OCI-M1 (cell line): ENCODE measurements at places on chromosomes 7 and 10.

DNA sequence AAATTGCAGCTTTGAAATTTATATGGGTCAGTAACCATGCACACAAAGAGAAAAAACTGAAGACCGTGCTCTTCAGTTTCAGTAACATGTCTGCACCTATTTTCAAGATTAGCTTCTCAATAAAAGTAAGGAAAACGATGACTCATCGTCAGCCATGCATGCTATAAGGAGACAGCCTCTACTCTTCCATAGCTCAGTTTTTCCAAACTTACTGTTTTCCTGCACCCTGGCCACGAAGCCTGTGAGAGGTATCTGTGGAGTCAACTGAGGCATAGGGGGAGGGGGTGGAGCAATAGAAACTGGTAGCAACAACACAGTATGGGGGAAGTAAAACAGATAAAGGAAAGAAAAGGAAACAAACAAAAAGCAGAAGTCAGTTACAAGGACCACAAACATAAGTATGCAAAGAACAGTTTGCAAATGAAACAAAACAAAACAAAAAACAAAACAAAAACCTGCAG lies 58.0 kb downstream of the PDSS1 start:
- peak; percentile 77 for DNase-seq

DNA sequence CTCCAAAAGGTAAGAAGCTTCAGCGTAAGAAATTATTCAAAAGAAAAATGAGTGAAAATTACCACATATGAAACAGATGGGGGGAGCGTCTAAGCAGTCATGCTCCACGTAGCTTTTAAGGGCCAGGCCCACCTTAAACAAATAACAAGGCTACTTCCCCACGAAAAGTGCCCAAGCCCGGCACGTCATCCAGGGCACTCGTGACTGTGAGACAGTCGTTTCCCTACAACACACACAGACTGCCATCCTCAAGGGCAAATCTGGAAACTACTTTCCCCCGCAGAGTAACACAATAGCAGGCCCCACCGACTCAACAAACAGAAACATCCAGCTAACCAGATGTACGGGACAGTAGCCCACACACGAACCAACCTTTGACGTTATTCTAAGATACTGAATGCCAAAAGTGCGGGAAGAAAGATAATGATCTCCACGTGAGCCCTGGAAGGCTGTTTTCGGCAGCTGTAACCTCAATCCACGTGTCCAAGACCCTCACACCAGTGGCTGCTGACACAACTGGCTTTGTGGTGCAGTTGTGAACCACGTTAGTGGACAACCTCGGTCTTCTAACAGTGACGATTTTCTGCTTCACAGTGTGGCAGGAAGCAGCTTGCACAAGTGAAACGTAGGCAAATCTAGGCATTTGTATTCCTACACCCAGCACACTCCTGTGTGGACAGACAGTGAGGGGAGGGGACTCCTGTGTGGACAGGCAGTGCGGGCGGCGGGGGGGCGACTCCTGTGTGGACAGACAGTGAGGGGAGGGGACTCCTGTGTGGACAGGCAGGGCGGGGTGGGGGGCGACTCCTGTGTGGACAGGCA lies 251.7 kb downstream of the ZMYND11 start:
- DNase-seq: no peak

DNA sequence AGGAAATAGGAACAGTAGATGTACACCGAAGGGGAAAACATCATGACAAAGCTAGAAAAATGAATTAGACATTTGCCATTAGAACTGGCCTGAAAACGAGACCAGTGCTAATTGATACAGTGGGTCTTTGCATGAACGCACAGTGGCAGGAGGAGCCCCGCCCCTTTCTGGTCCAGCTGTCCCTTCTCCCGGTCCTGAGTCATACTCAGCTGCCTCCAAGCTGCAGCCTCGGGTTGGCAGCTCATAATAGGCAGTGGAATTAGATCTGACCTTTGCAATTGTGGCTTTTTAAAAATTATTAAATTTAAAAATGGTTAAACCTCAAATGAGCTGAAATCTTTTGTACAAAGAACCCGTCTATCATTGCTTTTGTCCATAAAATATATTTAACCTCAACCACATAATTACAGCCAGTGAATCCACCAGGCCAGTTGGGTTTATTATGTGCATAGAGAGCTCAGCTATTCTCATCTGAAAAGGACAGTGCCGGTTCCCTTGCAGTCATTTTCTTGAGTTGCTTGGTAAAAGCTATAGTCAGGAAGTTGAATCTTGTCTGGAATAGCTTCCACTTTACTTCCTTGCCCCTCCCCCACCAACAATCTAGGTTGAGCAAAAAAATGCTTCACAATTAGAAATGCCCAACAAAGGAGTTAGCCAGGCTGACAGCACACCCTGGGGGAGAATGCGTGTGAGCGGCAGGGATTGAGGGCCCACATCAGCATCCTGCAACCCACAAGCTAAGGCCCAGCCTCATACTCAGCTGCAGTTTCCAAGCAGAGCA lies 147.1 kb downstream of the BUB3 start:
- no peak for DNase-seq

DNA sequence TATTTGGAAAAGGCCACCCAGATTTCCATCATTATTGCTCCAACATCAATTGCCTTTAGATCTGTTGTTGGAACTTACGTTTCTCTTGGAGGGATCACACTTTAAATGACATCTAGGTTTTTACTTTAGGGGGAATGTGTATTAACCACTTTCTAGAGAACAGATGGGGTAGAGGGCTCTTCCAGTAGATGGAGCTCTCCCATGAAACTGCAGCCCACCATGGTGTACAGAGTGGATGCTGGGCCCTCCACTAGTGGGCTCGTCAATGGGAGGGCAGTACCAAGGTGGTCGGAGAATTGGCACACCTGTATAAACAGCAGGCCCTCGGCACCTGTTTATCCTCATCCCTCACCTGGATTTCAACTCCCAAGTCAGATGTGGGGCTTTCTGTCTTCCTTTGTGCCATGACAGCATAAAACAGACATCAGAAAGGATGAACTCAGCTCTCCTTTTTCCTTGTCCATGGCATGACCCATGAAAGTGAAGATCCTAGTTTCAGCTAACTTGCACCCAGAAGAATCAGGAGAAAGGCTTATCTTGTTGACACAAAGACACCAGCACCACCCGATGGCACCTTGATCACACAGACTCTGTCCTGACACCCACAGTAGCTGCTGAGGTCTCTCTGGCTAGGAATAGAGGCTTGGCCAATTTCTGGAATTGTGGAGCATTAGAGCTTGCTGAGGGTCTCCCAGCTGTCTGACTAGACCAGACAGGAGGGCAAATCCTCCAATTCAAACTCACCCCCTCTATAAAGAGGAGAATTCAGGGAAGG lies 150.5 kb downstream of the CYP26A1 start:
- DNase-seq: no peak

- no peak for DNase-seq
Observed at GRCh38 chr7:1359681-1360485, 99.4 kb downstream of the MICALL2 start.

DNA sequence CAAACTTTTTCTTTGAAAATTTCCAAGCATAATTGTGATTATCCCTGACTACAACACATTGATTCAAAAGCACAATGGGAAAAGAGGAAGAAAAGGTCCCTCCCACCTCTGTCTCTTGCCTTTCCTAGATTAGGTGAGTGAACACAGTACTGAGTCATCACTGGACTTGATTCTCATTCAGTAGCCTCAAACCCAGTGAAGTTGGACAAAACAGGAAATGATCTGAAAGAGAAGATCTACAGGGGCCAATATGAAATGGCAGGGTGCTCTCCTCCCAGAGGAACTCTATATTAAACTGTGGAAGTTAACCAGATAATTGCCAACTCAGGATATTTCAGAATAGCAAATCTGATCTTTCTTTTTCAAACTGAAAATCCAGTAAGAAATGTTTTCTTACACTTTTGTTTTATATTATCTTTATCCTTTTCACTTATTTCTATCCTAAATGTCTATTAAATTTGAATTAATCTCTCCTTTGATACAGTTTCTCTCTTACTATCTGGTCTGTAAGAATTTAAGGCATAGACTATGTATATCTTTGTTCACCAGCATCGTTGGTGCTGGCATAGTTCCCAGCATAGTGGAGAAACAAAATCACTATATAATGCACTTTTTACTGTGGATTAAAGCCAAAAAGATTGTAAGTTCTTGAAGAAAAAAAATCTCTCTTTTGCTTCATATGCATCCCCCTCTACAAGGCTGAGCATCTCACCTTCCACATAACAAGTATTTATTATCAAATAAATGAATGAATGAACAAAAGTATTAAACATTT lies 41.4 kb upstream of the IKZF1 start:
- DNase-seq: peak; percentile 81

DNA sequence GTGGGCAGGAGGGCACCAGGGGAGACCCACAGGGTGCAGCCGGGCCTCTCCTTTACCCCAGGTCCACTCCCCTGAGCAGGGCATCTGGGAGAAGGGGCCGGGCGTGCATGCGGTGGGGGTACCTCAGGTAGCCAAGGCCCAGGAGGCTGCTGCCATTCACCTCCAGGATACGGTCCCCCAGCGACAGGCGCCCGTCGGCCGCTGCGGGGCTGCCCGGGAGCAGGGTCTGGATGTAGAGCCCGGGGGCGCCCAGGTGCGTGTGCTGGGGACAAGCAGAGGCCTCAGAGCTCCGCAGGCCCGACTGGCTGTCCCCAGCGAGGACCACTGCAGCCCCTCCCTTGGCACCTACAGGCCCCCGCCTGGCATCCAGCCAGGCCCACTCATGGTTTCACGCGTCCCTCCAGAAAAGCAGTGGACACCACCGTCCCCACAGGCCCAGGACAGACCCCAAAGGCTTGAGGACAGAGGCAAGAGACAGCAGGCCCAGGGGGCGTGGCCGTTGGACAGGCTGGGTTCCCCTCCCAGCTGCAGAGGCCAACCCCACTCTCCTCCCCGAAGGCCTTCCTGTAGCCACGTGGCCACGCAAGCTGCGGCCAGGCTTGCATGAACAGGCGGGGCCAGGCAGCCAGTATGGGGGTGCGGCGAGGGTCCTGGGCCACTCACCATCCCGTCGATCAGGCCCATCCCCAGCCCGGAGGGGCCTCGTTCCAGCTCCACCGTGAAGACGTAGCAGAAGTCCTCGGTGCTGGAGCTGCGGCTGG lies 24.3 kb downstream of the AP5Z1 start:
- no peak for DNase-seq

DNA sequence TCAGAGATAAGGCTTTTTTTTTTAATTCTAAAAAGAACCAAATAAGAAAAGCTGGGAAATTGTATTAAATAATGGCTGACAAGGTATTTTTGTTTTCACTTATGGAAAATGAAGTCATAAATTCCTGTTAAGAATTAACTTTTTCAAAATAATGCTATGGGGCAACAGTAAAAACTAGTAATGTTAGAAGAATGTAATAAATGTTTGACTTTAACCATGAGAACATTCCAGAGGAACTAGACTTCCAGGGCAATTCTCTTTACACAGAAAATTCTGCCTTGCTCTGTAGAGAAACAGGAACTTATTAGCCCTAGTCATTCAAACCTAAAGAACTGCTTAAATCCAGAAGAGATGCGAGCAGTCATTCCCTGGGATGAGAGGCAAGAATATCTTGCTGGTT lies 571.1 kb downstream of the IPMK start:
- DNase-seq: no peak

GRCh38 chr10:78407009-78407711 lies 373.5 kb downstream of the RPS24 start:
- no peak for DNase-seq

GRCh38 chr10:7580520-7580919 lies 86.2 kb downstream of the ITIH5 start:
- no peak for DNase-seq

GRCh38 chr7:93535616-93536015 lies 38.9 kb downstream of the CALCR start:
- no peak for DNase-seq

DNA sequence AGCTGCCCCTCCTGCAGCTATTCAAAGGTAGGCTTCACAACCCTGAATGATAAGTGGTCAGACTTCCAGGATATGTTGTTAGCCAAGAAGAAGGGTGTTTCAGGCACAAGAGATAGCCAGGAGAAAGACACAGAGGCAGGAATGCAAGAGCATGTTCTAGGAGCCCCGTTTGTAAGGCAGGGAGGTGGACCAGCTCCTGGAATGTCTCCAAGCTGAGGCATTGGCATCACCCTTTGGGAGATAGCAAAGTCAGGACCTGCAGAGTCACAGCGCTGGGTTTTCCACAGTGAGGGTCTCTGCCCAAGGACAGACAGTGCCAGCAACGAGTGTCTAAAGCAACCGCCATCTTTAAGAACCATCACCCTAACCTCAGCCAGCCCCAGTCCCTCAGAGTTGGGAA lies 484.5 kb upstream of the ZMIZ1 start:
- DNase-seq: no peak

DNA sequence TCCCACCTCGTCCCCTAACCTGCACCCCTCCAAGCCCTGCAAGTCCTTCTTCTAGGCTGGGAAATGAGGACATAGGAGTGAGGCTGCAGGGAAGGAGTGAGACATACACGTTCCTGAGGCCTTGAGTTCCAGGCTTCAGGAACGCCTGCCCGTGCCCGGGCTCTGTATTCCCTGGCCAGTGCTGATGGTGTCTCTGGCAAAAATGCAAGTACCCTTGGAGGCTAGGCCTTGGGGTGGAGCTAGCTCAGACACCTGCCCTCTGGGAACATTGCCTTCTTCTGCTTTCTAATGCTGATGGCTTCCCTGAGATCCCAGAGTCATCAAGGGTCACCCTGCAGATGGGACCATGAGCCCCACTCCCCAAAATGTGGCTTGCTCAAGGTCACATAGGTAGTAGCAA lies 76.0 kb downstream of the GRK5 start:
- DNase-seq: no peak
